Astrocyte of the spinal cord (primary cell): ENCODE measurements at places on chromosomes 6 and 20.

DNA sequence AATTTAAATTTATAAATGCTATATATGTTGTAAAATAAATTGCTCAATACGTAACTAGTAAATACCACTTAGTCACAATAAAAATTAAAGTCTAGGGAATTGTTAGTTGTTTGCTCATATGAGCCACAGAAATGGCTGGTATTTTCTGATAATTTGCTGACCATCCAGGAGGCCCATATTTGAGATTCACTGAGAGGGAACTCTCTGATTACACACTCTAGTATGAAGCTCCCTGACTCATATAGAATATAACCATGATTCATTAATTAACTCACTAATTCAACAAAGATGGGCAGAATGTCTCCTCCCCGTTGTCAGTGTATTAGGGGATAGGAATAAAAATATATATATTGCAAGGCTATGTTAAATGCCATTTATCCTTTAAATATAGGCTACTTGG lies 46.6 kb upstream of the TMEM30A start:
- DNase-seq, result peak; percentile 47

GRCh38 chr20:54067606-54068174 lies 2.7 kb downstream of the BCAS1 start:
- peak; percentile 15 for DNase-seq

DNA sequence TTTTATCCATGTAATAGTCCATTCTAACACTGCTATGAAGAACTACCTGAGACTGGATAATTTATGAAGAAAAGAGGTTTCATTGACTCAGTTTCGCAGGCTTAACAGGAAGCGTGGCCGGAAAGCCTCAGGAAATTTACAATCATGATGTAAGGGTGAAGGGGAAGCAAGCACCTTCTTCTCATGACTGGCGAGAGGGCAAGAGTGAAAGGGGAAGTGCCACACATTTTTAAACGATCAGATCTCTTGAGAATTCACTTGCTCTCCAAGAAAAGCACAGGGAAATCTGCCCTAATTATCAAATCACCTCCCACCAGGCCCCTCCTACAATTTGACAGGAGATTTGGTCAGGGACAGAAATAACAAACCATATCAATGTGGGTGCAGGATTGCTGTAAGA lies 859.7 kb downstream of the EPHA7 start:
- no peak for DNase-seq

GRCh38 chr6:24987446-24988115 lies 51.8 kb upstream of the RIPOR2 start:
- DNase-seq, result no peak

GRCh38 chr20:41900201-41900691 lies 282.1 kb upstream of the CHD6 start:
- no peak for DNase-seq

DNA sequence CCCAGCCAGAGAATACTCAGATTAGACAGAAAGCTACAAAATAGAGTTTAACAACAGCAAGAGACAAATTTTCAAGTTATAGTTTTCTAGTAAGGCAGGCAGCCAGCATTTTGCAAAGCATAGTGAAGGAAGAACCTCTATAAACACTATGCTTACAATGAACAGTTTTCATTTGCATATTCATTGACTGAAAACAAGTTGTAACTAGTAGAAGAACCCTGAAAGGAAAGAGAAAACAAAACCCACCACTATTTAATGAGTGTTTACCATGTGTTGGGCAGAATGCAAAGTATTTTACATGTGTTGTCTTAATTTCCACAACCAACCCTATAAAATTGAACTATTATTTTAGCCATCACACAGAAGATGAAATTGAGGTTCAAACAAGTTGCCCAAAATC lies 196.1 kb downstream of the UBE3D start:
- DNase-seq, result no peak

- DNase-seq, result no peak
These were observed 77.3 kb downstream of the DNAAF9 start for GRCh38 chr20:3330046-3330741.

GRCh38 chr6:14658886-14659561 lies 541.5 kb downstream of the CD83 start:
- no peak for DNase-seq

DNA sequence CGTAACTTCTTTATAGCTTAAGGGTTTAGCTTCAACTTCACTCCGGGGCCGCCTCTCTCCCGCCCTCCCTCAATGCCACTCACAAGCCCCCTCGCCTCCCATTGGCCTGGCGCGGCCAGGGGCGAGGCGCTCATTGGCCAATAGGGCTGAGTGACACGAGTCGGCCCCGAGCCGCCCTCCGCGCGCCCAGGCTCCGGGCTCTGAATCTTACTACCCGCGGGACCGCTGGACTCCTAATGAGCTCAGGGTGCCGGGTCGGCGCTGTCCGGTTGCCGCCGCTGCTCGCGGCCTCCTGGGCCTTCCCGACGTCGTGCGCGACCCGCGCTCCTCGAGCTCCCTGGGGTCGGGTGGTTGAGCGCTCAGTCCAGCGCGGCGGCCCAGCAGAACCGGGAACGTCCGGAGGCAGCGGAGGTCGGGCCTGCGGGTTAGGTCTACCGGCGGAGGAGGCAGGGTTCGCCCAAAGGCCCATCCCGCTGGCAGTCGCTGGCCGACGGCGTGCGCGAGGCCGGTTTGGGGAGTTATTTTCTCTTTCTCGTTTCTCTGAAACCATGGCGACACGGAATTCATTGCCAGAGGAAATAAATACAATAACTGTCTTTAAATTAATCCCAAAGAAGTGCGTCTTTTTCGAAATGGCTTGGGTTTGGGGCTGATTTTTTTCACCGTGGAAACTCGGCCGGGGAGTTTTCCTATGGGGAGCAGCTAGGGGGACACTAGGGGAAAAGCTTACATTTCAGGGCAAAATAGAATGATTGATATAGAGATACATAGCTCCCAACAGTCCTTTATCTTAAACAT lies at the start of gene SIM1:
TSS of gene SIM1 (minus strand) at position 19 of the 798 bp plus-strand sequence. CDS start 1,453 bp downstream, outside the sequence.
- DNase-seq, result peak; percentile 77

GRCh38 chr20:49969946-49970345 lies 12.8 kb upstream of the SNAI1 start:
- no peak for DNase-seq

DNA sequence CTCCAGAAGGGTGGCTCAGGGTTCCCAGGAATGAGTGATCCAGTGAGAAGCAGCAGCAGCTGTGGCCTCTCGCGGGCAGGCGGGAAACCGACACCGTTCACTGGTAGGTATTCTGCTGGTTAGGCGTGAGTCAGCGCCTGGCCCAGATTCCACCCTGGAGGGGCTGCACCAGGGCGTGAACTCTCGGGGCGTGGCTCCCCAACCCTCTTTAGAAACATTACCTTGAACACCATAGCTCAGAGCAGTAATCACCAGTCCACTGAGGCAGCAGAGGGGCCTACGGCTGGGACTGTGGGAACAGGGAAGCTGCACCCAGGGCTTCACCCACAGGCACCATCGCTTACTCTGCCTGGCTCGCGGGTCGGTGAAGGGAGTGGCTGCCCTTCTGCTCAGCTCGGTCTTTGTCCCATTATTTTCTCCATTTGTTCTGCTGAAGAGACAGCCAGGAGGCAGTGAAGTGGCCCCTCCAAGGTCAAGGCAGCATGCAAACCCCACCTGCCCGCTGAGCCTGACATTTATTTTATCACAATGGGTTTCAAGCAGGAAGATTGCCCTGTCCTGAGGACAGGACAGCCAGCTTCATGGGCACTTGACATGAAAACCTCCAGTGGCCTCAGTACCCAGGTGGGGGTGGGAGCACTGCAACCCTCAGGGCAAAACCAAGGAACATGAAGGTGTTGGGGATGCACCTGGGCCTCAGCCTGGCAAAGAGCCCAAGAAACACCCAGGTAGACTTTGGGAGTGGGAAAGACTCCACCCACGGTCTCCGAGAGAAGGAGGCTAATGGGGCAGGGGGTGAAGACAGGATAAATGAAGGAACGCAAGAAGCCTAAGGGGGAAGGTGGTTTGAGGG lies 51.0 kb upstream of the CD93 start:
- no peak for DNase-seq

GRCh38 chr6:551405-551804 lies 105.5 kb downstream of the HUS1B start:
- DNase-seq, result peak; percentile 42

GRCh38 chr6:149169761-149170511 lies 147.6 kb upstream of the TAB2 start:
- DNase-seq, result peak; percentile 35

- peak; percentile 51 for DNase-seq
These were observed 8.5 kb upstream of the TUBB2A start for GRCh38 chr6:3165631-3166534.

DNA sequence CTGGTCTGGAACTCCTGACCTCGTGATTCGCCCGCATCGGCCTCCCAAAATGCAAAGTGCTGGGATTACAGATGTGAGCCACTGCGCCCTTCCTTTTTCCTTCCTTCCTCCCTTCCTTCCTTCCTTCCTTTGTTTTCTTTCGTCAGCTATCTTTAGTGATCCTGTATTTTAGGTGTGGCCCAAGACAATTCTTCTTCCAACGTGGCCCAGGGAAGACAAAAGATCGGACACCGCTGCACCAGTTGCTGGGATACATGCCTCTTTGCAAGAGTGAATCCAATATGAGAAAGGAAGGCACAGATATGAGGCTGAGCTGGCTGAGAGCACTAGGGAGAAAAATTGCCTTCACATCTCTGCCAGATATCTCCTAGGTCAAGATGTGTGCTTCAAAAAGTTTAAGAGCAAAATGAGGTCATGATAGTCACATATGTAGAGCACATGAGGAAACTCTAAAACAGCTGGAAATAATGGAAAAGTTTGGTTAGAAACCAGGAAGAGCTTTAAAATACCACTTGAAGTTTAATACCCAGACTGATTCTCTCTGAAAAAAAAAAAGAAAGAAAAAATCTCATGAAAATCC lies 41.8 kb downstream of the OR2B2 start:
- no peak for DNase-seq

GRCh38 chr6:141472162-141472928 lies 660.4 kb upstream of the GJE1 start:
- DNase-seq, result no peak

DNA sequence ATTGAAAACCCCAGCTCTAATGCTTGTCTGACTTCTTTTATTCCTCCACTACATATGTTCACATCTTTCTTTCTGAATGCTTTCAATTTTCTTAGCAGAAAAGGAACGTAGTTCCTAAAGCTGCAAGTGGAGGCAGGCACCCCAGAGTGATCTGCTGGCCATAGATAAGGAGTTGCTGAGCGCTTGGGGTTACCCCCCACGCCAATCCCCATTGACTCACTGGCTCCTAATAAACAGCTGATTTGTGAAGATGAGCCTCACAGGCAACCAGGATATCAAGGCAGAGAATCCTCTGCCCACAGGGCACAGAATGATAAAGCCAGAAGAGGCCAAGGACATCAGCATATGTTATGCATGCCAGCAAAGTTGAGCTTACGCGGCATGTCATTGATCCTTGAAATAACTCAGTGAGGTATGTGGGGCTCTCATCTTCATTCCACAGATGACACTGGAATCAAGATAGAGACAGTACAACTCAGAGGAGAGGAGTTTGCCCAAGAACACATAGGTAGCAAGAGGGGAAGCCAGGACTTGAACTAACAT lies 129.1 kb upstream of the PTPRT start:
- no peak for DNase-seq

DNA sequence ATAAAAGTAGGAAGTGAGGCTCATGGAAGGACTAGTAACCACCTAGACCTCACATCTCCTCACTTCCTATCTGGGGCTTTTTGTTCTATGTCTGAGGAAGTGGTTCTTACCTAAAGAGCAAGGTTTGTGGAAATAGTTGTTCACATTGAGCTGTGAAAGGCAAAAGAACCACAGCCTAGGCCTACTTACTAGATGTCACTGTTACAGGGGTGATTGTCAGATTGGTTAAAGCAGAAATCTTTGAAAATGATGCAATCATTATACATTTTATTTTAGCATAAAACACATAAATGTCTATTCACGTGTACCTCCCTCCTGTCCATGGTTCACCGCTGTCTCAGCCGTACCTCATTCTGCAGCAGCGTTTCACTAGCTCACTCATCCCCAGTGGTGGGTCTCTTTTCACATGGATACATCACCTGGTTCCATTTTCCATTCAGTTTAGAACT lies 268.8 kb downstream of the TMEM242 start:
- no peak for DNase-seq

DNA sequence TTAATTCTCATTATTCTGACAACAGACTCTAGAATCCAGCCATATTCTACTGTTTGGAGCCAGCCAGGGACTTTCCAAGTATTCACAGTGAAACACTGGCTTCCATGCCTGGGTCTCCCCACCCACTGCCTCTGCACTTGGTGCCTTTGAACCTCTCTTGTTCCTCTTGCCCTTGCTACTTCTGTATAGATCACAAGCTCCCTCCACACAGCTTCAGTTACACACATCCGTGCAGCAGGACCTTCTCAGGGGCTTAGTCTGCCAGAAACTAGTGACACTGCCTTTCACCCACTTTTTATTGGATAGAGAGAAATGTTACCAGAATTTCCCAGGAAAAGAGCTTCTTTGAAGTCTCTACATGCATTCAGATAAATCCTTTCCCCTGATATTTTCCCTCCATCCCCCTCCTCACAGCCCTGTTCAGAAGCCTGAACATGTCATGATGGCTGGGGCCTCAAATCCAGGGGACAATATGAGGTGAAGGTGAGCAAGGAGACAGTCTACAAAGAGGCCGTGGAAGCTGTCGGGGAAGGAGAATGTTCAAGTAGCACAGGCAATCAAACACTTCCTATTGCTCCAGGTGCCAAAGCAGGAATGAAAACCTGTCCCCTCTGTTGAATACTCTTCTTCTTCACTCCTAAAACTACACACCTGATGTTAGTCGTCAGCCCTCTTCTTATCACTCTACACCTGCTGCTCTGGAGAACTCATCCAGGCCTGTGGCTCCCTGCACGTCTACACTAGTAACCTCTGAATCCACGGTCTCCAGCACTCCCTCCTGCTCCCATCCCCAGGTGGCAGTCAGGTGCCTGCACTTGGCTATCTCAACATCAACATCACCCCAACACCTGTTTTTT lies 20.2 kb upstream of the HLA-DOA start:
- no peak for DNase-seq

DNA sequence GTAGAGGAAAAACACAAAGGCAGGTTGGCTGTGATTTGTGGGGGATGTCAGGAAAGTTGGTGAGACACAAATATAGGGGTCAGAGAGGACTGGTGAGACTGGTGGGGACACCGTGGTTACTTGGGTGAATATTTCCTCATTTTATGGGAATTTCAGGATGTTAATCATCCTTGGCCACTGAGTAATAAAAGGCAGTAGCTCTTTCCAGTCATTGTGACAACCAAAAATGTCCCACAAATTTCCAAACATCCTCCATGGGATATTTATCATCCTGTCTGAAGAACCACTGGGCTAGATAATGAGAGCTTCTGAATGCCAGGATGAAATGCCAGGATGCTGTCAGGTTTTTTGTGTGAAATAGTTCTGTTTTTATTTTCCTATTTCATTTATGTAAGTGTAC lies 374.1 kb downstream of the CD109 start:
- no peak for DNase-seq

- DNase-seq, result no peak
These were observed 158.1 kb upstream of the FOXQ1 start for GRCh38 chr6:1153696-1154245.

DNA sequence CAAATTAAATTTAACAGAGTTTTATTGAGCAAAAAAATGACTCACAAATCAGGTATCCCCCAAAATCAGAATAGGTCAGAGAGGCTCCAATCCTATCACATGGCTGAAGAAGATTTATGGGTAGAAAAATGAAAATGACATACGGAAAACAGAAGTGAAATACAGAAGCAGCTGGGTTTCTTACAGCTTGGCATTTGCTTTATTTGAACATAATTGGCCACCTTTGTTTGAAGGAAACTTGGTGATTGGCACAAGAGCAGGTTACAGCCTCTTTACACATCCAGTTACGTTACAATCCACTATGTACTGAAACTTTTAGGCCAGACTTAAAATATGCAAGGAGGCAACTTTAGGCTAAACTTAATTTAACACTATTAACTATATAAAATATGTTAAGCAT lies 11.7 kb upstream of the TREM2 start:
- no peak for DNase-seq
